ENCODE measurements at places on chromosomes 7 and 10.

- no peak for DNase-seq
These were observed 76.2 kb downstream of the GPR85 start for GRCh38 chr7:113010377-113010776.

DNA sequence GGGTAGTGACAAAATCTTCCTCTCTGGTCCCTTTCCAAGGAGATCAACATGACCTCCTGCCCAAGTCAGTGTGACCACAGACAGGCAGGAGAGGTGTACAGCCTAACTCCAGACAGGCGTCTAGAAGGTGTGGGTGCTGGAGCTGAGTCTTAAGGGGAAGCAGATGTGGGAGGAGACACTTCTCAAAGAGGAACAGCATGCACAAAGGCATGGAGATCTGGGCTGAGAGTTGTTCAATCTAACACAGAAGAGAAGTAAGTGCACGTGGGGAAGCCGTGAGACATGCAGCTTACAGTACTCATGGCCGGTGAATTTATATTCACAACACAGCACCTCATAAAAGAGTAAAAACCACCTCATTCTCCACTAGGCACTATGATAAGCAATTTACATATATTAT is 23.8 kb upstream of the GSDME start:
- DNase-seq, result no peak

DNA sequence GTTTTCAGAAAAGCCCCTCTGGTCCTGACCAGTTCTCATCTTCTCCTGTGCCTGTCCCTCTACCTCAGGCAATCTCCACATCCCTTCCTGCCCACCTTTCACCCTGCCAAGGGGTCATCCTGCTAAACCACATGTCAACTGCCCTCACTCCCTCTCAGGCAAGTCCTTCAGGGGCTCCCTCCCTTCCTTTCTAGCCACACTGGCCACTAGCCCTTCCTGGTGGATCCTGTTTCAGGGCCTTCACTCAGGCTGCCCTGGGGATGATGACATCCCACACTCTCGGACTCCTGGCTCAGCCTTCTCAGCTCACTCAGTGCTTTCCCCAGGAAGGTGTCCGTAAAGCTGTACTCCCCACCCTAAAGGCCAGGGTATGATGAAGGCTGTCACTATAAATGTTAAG is 13.4 kb downstream of the STEAP1B start:
- no peak for DNase-seq

DNA sequence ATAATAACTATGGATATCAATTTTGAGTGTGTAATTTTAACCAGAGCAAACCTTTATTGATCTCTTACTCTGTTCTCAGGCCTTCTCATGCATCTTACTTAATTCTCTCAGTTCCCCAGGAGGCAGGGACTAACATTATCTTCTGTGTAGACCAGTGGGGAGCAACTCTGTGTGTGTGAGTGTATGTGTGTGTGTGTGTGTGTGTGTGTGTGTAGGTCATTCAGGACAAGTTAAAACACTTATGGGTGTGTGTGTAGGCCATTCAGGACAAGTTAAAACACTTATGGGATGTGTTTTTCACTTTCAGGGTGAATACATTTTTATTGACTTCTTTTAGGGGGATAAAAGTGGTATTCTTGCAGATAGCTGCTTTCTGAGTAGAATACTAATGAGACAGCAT is 145.0 kb downstream of the ADAM12 start:
- DNase-seq, result no peak

DNA sequence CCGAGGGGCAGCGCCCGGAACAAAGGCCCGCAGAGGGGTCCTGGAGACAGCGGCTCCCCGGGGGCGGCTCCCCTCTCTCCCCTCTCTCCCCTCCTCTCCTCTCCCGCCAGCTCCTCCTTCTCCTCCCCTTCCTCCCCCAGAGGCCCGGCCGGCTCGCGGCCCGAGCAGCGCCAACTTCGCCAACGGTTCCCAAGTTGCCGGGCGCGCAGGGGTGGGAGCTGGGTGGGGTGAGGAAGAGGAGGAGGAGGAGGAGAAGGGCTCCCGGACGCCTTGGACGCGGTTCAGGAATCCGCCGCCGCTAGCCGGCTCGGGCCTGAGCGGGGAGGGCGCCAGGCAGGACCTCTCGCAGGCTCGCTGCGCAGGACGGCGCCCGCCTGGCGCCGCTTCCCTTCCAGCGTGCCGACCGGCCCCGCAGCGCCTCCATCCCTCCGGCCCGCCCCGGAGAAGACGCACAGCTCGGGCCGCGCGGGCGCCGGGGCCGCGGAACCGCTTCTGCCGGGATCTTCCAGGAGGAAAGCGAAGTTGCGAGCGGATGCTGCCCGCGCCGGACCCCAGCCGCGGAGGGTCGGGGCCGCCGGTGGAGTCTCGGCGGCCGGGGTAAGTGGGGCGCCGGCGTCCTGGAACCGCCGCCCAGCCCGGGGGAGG is at the start of gene CHST3:
TSS of gene CHST3 (plus strand) at position 298 of the 645 bp plus-strand sequence. CDS start 41,448 bp downstream, outside the sequence.
- no peak for DNase-seq

- DNase-seq, result peak; percentile 3
These were observed 115.6 kb downstream of the ATXN7L1 start for GRCh38 chr7:105760551-105761447.

- no peak for DNase-seq
These were observed 15.9 kb downstream of the ITGB1 start for GRCh38 chr10:32942081-32942480.

GRCh38 chr10:123458933-123459332 is 207.2 kb upstream of the GPR26 start:
- no peak for DNase-seq

GRCh38 chr7:101598422-101598985 is 30.6 kb downstream of the MYL10 start:
- DNase-seq, result no peak

- DNase-seq, result no peak
These were observed 177.2 kb upstream of the PODXL start for GRCh38 chr7:131733604-131734003.

DNA sequence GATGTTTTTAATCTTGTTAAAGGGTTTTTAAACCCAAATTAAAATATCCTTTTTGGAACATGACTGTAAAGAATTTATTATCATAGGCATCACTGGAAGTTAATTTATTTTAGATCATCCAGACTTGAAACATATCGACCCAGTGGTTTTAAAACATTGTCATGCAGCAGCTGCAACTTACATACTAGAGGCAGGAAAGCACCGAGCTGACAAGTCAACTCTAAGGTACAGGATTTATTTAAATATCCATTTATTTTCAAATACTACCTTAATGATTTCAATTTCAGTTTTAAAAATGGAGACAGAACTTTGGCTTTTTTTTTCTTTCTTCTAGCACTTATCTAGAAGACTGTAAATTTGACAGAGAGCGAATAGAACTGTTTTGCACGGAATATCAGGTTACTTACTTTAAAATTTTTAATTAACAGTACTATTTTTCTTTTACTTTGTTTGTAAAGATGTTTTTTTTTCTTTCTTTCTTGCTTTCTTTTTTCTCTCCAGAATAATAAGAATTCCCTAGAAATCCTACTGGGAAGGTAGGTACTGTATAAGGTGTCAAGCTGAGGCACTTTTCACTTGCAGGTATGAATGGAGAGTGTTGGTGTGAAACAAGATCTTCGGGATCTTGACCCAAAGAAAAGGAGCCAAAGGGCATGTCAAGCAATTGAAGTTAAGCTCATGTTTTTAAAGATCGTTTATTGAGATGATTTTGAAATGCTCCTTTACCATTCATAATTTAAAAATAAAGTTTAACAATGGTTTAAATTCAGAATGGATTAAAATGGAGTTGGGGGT is 1.8 kb downstream of the COMMD3 start:
- DNase-seq, result no peak

DNA sequence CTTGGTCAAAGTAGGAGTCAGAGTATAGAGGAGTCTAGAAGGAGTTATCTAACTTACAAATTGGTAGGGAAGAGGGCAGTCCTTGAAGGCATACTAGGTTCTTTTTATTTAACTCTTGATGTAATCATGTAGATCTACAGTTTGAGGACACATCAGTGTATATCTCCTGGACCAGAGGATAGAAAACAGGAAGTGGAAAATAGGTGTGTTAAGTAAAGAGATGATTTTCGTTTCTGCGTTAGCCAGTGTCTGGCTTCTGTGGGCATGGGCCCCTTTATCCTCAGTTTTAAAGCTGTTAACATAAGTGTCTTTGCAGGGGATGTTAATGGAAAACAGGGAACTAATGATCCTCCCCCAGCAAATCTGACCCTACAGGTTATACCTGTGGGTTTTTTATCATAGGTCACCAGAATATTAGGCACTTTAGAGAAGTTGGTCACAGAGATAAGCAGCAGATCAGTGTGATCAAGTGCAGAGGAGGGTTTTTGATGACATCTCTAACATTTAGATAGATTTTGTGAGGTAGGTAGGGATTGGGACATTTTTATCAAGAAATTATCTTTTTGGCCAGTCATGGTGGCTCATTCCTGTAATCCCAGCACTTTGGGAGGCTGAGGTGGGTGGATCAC is 58.6 kb upstream of the PRSS1 start:
- no peak for DNase-seq

GRCh38 chr10:113019096-113019495 is 69.0 kb downstream of the TCF7L2 start:
- DNase-seq, result no peak

GRCh38 chr10:78896159-78896928 is 172.4 kb upstream of the ZMIZ1 start:
- no peak for DNase-seq

DNA sequence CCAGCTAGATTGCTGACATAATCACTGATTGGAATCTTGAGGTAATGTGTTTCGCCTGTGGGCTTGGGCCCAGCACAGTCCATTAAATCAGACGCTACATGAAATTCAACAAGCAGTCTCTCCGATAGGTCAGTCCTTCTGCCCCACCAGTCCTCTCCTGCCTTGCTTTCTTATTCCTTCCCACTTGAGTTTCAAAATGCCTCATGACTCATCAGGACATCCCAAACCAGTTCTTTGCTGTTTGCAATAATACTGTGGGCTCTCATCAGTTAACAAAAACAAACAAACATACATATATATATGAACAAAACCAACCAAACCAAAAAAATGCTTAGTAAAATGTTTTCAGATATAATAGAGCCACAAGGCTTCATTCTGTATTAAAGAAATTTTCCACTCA is 599.0 kb downstream of the SORCS1 start:
- no peak for DNase-seq

- DNase-seq, result no peak
These were observed 107.6 kb downstream of the VIPR2 start for GRCh38 chr7:159036916-159037605.

DNA sequence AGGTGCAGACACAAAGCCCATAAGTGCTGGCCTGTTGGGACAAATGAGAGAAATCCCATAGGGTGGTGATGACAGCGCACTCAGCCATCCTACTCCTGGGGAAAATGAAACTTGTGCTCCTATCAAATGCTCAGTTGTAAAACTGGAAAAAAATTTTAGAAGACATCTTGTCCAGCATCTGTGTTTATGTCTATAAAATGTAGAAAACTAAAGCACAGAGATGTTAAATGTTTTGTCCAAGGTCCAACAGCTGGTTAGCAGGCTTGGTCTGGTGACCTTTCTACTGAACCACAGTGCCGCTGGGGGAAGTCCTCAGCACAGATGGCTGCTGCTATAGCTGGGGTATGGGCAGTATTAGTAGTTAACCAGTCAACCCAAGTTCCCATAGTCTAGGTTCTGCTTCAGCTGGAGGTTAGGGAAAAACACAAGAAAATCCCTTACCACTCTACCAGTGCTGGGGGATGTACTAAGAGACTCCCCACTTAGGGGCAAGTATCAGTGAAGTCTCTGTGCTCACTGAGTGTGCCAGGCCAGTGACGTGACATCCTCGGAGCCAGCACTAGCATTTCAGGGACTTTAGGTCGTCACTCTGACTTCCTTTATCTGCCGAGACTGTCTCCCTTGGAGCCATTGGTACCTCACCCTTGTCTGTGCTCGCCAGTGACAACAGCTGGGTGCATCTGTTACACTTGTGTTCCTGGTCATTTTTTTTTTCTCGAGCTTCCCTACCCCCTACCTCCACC is 1.9 kb downstream of the TSPAN33 start:
- DNase-seq, result no peak

GRCh38 chr10:78802866-78803265 is 265.9 kb upstream of the ZMIZ1 start:
- no peak for DNase-seq

GRCh38 chr7:27774717-27775328 is 34.9 kb downstream of the TAX1BP1 start:
- DNase-seq, result no peak

DNA sequence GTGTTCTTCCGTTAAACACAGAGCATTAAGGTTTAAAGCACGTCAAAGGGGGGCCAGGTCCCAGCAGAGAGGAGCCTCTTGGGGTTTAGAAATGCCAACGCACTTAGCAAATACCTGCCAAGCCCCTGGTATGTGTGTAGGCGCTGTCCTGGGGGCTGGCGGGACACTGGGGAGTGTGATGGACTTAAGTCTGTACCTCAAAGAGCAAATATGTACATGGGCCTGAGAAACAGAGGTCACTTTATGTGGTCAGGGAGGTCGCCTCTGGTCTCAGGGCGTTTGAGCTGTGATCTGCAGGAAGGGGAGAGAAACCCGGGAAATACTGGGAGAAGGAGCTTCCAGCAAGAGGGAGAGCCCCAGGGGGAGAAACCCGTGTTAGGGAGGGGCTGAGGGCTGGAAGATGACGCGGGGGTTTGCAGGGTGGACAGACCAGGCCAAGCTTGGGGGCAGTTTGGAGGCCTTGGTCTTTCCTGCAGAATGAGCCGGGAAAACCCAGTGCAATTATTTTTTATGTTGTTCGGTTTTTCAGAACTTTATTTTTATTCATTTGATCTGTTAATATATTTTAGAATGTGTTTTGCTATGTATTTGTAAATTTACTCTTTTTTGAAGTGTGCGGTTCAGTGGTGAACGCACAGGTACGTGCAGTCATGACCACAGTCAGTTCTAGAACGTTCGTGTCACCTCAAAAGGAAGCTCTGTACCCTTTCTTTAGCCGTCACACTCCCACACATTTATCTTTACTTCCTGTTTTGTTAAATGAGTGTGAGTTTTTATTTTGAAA is 441.4 kb upstream of the FOXK1 start:
- DNase-seq, result no peak

- DNase-seq, result no peak
These were observed 537.6 kb downstream of the ARL4A start for GRCh38 chr7:13225068-13225467.

- DNase-seq, result no peak
These were observed 492.0 kb upstream of the CNTNAP2 start for GRCh38 chr7:145624618-145625017.

DNA sequence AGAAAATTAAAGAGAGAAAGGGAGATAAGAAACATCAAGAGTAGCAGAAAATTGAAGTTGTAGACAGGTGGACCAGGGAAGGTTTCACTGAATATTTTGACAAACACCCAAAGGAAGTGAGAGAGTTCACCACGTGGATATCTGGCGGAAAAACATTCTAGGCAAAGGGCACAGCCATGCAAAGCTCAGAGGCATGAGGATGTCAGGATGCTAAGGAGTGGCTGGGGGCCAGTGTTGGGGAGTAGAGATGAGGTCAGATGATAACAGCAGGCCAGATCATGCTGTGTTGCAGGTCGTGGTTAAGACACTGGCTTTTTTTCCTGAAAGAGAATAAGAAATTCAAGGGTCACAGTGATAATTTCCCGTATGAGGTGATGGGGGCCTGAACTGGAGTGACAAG is 181.9 kb downstream of the DGKI start:
- DNase-seq, result no peak

DNA sequence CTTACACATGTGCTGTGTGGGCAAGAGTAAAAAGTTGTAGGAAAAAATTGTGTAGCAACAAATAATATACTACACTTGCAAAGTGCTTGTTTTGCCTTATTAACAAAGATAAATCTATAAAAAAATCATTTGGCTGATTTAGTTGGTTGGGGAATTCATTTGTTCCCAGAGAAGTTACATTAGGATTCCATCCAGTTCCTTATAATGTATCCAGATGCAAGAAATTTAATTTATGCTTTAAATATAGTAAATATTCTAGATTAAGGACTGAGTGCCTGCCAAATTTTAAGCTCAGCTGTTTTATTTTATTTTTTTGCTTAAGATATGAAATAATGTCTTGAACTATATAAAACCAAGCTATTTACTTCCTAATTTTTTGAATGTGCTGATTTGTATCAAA is 1169.9 kb downstream of the NXPH1 start:
- no peak for DNase-seq
